Glutamatergic neuron (in vitro differentiated cells): ENCODE measurements at places on chromosomes 2 and 18. TPM values are rescaled to one million over a fixed set of nuclear protein-coding genes. Genes with fewer than 3 reads are reported as not detected.

DNA sequence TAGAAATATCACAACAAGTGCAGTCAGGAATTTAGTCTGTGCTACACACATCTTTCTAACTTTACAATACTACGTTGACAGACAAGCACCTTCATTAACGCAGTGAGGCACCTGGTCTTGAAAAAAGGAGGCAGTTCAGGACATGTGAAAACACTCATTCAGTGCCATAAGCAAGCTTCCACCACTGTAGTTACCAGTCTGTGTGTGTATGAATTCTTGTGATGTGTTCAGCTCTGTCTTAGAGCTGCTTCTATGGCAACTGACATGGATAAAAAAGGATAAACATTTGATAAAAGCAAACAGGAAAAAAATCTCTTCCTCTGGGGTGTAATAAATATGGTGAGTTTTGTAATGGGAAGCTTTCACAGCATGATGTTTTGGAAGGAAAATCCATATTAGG is 623.8 kb upstream of the NXPH2 start:
- no peak for DNase-seq

- no peak for DNase-seq
These were observed 81.9 kb upstream of the VWC2L start for GRCh38 chr2:214328941-214329340.

DNA sequence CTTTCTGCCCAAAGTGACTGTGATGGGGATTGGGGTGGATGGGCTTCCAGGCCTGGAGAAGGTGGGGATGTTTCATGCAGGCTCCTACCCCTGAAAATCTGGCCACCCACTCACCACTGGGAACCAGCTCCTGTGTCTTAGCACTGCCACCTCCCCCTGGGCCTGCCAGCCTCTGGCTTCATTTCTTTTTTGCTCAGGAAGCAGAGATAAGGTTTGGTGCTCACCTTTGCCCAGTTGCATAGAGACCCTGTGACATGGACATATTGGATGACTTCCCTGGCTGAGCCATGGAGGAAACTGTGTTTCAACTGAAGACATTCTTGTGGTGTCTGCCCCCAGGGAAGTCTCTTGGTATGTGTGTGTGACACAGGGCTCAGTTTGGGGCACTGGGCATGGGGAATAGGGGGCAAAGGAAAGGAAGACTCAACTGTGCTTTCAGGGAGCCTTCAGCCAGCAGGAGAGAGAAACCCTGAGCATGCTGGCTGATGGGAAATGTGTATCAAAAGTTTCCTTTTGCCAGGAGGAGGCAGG is 16.7 kb downstream of the CTIF start:
- no peak for DNase-seq

DNA sequence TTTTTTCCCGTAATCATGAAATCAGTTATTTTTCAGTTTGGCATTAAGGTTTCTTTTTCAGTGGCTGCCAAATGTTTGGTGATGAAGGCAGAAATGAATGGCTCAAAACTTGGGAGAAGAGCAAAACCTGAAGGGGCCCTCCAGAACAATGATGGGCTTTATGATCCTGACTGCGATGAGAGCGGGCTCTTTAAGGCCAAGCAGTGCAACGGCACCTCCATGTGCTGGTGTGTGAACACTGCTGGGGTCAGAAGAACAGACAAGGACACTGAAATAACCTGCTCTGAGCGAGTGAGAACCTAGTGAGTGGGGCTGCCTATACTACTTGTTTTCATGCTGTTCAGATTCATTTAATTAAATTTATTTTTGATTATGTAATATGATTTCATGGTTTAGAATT is 29.2 kb upstream of the MSH2 start:
- no peak for DNase-seq

Gene ADAM23
- 16.4 TPM for total RNA-seq

GRCh38 chr18:45110577-45111501 is 430.2 kb downstream of the SETBP1 start:
- no peak for DNase-seq
